ENCODE measurements at places on chromosomes 3 and 15.

- no peak for DNase-seq
Measured at GRCh38 chr3:34185301-34185700, 386.9 kb downstream of the PDCD6IP start.

DNA sequence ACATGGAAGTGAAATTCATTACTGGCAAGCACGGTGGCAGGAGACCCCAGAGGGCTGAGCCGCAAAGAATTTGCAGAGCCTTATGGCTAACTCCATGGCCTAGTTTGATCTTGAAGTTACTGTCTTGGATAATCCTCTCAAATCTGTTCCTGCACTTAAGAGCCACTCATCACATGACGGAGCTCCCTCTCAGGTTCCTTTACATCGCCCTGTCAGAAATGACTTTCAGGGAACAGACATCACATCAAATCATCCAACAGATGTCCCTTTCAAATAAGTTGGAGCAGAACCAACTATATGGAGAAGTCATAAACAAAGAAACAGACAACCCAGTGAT lies 328.8 kb upstream of the THBS1 start:
- no peak for DNase-seq

GRCh38 chr15:43406189-43406588 lies 35.3 kb downstream of the TUBGCP4 start:
- DNase-seq = no peak

DNA sequence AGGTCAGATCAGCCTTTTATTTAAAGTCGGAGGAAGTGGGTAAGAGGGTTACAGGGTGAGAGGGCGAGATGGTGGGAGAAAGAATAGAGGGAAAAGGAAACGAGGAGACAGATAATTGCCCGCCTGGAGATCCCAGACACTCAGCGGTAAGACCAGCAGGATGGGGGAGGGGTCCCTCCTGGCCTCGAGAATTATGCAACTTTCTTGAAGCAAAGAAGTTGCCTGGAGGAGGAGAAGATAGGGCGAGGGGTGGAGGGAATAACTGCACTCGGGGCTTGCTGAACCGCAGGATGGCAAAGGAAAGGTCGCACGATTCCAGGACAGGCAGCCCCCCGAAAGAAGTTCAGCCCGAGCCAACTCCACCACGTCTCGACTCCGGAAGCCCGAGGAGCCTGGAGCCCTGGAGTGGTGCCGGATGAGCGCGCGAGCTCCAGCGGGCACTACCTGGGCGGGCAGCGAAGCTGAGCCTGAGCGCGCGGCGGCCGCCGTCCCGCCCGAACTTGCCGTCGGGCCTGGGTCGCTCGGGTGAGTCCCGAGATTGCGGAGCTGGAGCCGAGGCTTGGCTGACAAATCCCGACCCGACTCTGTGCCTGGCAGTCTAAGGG lies 402 bp downstream of the WWTR1 start:
- DNase-seq = no peak

DNA sequence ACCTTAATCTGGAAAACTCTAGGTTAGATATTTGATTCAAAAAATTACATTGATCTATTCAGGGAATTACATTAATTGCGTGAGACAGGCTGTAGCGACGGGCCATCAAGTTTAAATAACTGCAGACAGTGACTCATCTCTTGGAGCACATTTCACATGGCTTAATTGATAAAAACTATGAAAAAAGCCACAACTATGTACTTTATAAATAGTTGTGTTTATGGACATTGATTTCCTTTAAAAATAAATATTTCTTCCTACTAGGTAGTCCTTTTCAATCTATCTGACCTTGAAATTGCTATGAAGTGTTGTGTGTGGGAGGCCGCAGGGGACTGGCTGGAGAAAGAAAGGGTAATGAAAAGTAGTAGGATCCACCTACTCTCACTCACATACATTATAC lies 157.8 kb downstream of the IL1RAP start:
- no peak for DNase-seq

- no peak for DNase-seq
Measured at GRCh38 chr3:64291345-64291744, 66.1 kb upstream of the PRICKLE2 start.

DNA sequence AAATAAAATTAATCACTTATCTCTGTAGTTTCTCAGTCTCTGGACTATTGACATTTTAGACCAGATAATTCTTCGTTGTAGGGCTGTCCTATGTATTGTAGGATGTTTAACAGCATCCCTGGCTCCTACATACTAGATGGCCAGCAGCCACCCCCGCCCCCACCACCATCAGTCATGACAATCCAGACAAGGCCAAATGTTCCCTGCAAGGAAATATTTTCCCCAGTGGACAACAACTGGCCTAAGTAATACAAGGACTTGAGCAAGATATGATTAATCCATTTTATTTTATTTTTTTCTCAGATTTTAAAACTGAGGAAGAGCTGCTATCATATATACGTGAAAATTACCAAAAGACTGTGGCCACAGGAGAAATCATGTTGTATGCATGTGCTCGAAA lies 23.8 kb downstream of the TICRR start:
- no peak for DNase-seq

DNA sequence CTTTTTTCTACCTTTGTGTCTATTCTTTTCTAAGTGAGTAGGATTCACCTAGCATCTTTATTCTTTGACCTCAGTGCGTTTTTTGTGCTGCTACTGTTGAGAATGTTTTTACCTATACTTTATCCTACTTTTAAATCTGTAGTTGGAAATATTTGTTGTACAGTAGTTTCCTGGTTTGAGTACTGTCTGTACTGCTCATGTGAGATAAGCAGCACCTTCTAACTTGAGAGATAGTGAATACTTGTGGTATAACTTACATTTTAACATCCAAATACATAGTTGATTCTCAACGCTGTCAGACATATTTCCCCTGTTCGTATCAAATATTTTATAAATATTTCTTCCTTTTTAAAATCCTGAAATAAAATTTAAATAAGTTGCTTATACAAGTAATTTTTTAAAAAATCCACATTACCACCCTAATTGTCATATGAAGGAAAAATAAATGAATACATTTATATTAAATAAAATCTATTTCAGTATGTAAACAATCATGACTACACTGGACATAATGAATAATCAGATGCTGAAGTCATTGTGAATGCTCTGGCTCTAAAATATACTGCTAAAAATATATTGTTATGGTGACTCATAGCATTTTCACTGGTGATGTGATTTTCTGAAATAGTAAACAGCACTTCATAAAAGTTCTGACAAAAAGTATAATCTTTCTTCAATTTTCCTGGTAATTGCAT lies 17.4 kb downstream of the ATP11B start:
- DNase-seq = no peak

DNA sequence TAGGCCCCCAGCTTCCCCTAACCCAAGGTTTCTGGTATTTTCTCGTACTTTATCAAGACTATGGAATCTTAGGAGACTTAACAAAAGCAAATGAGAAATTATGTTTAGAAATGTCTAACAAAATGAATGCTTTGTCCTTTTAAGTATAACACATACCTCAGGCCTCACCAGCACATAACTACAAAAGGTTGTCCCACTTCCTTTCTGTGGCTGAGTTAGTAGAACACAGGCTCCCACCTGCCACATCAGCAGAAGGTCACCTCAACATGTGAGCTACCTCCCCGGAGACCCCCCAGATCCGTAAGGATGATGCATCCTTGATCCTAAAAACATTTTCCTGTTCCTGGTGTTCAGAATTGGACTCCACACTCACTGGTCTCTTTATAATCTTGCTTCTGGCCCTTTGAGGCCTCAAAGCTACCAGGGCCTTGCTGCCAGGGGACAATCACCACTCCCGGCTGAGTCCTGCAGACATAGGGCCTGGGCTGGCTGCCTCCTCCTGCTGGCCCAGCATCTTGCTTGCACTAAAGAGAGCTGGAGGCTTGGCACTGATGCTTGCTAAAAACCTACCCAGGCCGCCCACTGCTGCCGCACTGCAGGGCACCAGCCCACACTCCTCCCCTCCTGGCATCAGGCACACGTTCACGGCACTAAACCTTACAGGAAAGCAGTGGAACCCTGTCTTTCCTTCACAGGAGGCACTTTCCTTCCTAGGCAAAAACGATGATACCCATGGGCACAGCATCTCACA lies 2.9 kb downstream of the CCRL2 start:
- no peak for DNase-seq

GRCh38 chr15:26157081-26157480 lies 294.0 kb upstream of the ATP10A start:
- no peak for DNase-seq

DNA sequence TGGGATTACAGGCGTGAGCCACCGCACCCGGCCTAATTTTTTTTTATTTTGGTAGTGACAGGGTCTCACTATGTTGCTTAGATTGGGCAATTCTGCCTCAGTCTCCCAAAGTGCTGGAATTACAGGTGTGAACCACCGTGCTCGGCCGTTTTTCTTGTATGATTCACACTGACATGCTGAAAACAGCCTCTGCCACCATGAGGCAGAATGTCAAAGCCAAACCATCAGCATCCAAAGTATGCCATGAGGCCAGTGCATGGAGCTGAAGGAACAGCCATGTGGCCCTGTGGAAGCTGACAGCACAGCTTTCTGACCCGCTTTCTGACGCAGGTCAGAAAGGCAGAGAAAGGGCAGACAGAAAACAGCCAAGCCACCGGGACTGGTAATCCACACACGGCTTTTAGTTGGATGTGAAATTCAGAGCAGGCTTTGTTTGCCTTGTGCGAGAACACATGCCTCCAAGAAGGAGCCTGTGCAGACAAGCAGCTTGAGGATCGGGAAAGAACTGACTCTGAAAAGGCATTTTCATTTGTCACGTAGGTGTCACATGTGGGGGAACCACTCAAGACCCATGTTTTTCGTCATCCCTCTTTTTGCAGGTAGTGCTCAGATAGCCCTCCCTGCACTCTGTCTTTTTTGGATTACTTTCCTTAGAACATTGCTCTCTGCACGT lies 25.1 kb downstream of the XYLB start:
- no peak for DNase-seq

- DNase-seq = no peak
Measured at GRCh38 chr15:51160484-51160883, 65.8 kb upstream of the TNFAIP8L3 start.

DNA sequence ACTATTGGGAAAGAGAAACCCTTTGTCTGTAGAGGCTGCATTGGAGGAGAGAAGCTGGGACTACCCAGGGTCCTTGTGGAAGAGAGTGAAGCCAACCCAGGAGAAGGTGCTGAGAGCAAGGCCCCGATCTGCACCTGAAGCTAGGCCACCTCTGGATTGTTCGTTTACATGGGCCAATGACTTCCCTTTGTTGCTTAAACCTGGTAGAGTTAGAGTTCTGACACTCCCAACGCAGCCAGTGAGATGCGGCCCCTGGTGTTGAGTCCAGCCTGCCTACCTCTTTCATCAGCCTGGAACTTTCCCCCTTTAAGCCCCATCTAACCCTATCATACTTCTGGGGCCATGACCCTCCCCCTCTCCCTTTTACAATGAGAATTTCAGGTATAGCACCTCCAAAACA lies 30.8 kb downstream of the CCDC13 start:
- DNase-seq = no peak

GRCh38 chr3:9409981-9410854 lies 12.8 kb downstream of the SETD5 start:
- DNase-seq = no peak

GRCh38 chr3:42702066-42702951 lies at the start of gene HHATL:
Gene HHATL (minus strand): TSS chr3:42702798. CDS start chr3:42700826, 1,972 bp downstream.
- DNase-seq = no peak

GRCh38 chr3:12944849-12945248 lies 103.5 kb upstream of the RPL32 start:
- no peak for DNase-seq

DNA sequence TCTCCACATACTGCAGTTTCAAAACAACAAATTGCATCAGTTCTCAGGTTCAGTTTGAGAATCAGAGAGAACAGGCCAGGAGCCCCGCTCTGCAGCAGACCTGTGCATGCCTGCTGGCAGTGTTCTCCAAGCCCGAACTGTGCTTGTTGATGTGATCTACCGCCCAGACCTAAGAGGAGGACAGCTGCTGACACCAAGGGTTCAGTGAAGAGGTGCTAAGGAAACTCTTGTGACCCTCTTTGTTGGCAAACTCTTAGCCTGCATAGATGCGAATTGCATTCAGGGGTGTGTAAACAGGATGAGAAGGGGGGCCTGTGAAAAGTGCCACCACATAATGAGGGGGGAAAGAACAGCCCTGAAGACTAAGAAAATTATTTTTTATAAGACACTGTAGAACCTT lies 89.8 kb downstream of the PDE8A start:
- DNase-seq = no peak

DNA sequence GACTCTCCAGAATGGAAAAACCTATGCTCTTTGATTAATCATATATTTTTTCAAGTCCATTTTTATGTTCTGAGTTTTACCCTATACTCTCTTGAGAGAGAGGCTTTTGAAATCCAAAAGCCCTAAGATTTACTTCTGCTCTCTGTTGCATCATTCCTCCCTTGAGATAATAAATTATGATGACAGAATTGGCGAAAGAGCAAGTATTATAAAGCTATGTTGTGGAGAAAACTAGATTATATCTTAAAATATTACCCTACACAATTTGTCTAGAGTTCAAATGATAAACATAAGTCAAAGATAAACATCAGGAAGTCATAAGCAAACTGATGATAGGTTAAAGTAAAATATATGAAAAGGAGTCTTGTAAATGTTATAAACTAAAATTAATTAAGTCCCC lies 293.4 kb upstream of the MME start:
- no peak for DNase-seq

DNA sequence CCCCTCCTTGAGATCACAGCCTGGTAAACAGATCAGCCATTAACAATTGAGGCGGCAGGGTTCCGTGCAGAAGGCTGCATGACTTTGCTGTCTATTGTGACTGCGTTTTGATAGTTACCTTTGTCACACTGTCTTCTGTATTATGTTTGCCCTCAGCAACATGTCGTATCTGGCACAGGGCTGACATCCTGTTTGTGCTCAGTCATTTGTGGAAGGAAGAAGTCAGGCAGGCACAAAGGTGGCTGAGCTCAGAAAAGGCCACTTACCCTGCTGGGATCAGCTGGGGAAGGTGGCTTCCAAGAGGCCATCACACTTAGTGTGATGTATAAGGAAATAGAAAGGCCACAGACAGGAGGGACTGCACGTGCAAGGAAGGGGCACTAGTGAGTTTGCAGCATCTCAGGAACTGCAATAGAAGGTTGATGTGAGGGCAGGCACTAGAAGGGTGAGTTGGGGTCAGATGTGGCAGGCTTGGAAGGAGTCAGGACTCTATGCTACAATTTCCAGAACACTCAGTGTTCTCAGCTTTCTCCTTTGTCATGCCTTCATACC lies 13.4 kb downstream of the PML start:
- no peak for DNase-seq

DNA sequence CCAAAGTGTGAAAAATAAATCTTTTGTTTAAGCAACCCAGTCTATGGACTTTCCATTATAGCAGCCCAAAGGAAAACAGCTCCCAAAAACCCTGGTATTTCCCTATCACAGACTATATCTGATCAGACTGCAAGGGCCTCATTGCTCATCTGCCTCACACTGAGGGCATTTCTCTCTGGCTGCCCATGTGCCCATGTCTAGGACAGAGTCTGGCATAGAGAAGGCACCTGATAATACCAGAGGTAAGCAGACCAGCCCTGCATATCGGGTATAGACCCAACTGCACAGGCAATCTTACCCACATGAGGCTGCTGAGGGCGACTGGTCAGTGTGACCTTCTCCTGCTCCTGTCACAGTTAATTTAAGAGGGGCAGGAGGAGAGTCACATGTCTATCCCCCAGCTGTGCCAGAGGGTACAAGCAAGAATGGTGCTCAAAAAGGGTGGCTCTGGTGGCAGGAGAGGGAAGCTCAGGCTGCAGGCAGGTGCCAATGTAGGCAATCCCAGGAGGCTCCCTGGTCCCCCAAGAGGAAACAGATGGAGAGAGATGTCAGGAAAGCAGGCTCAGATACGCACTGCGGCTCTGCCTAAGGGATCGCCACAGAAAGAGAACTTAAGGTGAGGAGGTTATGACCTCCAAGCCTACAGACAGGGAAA lies 3.1 kb downstream of the CSRNP1 start:
- DNase-seq = no peak

GRCh38 chr3:184440151-184440550 lies 60.3 kb downstream of the CHRD start:
- DNase-seq = no peak
